Activated CD4-positive, alpha-beta T cell treated with anti-CD3 and anti-CD28 coated beads, Interleukin-2, amount 50 U/mL, for 48 hours (primary cell): ENCODE measurements at places on chromosomes 13 and 19.

DNA sequence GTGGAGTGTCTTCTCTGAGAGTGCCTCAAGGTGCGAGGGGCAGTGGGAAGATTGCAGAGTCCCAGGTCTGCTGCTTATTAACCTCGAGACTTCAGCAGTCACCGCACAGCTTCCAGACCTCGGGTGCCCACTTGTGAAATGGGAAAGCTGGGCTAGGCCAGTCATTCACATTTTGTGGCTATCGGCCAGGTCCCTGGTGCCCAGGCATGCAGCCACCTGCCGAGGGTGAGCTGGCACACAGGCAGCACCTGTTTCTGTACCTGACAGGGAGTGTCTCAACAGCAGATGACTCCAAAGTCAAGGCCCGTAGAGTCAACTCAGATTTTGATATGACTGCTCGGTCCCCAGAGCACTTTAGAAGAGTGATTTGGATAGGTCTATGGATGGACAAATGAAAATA, 21.9 kb downstream of the UQCRFS1 start:
- DNase-seq: no peak

DNA sequence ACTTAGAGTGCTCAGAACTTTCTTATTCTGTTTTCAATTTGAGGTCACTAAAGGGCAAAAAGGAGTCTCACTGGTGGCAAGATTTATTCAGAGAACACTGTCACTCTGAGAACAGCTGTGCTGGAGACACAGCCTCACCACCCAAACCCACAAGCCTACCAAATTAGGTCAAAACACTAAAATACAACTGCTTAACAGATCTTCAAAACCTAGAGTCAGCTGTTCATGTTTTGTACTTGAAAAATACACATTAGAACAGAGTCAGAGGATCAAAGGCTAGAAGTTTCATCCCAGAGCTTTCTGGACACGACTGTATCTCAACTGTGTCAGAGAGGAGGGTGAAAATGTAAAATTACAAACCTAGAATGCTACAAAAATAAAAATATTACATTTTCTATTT, 89.3 kb downstream of the MIPEP start:
- no peak for DNase-seq

DNA sequence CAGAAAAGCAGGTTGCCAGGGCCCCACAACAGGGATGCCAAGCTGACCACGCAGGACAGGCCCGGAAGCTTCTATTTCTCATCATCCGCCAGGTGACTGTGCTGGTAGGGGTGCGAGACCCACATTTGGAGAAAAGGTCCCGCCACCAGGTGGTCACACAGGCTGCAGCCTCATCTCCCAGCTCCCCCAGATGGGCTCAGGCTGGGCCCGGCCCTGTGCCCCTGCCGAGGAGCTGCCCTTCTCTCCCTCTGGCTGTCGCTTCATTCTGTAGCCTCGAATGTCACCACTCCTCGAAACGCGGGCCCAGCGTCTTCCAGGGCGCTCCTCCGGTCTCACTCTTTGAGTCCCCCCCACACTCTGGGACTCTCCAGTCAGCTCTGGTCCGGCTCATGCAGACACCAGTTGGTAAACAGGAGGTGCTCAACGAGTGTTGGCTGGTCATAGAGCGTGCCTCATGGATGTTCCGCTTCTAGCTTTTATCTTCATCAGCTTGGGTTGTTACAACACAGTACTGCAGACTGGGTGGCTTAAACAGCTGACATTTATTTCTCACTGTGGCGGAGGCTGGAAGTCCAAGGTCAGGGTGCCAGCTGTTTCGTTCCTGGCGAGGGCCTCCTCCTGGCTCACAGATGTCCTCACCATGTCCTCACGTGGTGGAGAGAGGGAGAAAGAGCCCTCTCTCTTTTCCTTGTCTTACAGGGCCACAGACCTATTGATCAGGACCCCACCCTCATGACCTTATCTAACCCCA, 87.1 kb downstream of the TEX29 start:
- no peak for DNase-seq

DNA sequence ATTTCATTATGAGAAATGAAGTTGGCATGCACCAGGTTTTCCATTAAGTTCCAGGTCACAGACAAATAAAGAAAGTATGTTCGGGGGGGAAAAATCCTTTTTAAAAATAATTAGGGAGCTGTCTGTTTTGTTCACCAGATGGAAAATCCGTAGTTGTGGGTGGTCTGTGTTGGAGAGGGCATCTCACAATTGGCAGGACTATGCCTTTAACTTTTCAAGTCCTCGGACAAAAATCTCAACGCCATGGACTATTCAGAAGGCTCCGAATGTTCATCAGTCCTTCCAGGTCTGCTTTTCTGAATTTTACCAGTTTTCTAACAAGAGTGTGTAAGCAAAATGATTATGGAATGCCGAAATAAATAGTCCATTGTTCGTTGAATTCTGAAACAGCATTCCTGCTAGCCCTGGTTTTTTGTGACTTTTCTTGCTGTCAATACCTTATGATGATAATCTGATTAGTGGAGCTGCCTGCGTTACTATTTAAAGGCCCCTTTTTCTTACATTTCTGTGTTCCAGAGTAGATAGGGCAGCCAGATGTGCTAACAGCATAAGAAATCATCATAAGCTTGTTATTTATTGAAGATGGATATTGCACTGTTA, 146.9 kb downstream of the TM9SF2 start:
- no peak for DNase-seq

DNA sequence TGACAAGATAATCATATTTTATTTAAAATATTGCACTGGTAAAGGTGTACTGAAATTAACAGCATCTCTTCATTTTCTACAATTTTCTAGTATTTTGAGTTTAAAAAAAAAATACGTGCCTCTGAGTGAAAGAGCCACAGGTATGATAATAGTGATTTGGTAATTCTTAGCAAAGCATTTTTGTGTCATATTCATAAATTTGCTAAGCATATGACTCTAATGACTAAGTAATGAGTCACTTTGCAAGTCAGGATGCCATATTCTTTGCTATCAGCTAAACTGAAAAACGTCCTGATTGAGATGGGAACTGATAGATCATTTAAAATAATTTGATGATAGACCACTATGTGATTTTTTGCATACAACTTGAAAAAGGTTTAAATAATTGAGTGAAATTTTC, 136.1 kb upstream of the IRS2 start:
- no peak for DNase-seq

DNA sequence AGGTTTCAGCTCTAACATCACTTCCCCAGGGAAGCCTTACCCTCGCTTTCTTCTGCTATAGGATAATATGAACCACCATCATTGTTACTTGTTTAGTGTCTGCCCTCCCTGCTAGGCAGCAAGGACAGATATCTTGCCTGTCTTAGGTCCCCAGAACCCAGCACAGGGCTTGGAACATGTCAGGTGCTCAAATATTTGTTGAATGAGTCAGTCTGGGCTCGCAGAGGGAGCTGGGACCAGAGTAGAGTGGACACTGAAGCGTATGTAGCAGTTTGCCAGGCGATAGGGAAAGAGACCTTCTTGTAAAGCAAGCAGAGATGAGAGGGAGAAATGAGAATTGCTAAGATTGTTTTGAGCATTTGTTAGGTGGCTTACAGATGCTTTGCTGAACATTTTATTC, 11.7 kb downstream of the BCKDHA start:
- DNase-seq: no peak

DNA sequence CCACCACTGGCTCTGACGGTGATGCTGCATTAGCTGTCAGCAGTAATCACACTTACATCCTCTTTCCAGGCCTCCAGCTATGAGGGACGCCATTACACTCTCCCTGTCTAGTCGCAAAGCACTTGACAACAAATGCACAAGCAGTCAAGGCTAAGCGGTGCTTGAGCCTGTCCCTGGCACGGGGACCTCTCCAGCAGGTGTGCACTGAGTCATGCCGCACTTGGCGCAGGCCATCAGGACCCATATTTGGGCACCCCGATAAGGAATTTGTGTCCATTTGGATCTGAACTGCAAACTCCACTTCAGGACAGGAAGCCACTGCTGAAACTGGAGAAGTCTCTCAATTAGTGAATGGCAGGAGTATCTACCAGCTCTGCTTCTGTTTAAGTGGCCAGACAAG, 301.9 kb upstream of the OBI1 start:
- no peak for DNase-seq

- DNase-seq: no peak
These were observed 40.7 kb upstream of the TNFSF11 start for GRCh38 chr13:42533336-42533591.

DNA sequence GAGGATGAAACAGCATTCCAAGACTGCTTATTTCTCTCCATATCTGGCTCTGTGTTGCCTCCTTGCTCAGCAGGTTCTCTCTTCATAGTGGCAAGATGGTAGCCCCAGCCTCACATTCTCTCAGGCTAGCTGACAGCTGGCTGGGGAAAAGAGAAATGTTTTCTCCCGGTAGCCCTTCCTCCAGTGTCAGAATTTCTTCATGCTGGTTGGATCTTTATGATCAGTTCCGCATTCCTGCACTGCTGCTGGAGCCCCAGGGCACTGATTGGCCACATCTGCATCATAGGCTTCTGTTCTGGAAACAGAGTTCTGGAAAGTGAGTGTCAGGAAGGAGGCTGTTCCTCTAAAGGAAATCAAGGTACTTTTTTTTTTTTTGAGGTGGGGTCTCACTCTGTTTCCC, 24.6 kb downstream of the POP4 start:
- no peak for DNase-seq

DNA sequence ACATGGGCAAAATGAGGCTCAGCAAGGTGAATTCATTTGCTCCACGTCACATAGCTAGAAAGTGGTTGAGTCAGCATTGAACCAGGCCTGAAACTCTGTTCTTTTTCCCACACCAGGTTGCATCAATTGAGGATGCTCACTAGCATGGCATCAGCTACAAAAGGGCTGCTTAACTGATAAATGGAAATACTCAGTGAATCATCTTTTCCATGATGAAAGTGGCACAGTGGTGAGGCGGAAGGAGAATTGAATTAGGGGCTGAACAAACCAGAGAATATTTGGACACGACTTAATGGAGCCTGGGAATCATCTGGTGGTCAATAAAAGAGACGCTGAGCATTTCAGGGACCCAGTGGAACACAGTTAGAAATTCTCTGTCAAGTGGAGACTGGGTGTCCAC, 320.1 kb upstream of the MAB21L1 start:
- DNase-seq: no peak

- no peak for DNase-seq
These were observed 169.2 kb upstream of the TSHZ3 start for GRCh38 chr19:31518216-31519020.

DNA sequence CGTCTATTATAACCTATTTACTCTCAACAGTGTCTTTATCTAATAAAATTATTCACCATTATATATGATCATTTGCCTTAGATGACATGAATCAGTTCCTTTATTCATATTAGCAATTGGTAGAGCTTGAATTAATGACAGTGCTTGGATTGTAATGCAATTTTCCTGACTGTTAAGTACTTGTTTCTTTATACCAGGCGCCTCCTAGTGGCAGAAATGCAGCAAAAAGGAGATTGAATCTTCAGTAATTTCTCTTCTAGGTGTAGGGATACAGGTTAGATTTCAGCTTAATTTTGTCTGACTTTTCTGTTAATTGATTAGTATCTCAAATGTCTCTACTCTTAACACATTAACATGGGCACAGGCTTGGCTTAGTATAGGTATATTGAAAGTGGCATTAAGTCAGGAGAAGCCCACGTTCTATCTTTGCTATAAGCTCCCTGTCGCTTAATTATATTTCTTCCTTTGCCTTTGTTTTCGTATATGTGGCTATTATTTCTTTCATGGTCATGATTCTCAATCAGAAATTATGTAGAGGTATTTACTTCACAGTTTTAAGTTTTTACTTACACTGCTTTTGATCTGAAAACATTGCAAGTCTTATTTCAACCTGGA, 9.1 kb upstream of the LHFPL6 start:
- peak; percentile 56 for DNase-seq

- no peak for DNase-seq
These were observed 110.1 kb upstream of the UQCRFS1 start for GRCh38 chr19:29323021-29323430.

GRCh38 chr13:113848431-113849260, 15.2 kb downstream of the GAS6 start:
- no peak for DNase-seq

DNA sequence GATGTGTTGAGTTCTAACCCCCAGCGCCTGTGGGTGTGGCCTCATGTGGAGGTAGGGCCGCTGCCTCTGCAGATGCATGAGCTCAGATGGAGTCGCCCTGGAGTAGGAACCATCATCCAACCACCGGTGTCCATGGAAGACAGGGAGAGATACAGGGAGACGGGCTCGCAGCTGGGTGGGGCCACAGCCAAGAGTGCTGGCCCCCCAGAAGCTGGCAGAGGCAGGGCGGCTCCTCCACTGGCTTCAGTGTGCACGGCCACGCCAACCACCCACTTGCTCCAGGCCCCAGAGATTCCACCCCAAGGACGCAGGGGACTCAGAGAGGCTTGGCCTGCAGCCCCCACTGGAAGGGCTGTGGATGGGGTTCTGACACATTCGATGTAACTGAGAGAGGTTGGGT, 5.4 kb upstream of the MCF2L start:
- no peak for DNase-seq

GRCh38 chr19:38784224-38784623, 4.8 kb upstream of the LGALS7B start:
- DNase-seq: no peak

GRCh38 chr13:44817131-44817671, 172.1 kb downstream of the NUFIP1 start:
- DNase-seq: no peak

- no peak for DNase-seq
These were observed 183.5 kb downstream of the SPRY2 start for GRCh38 chr13:80157261-80157932.

GRCh38 chr13:24050292-24050711, 110.2 kb upstream of the SPATA13 start:
- no peak for DNase-seq

GRCh38 chr13:27861165-27861564, 58.6 kb upstream of the PDX1 start:
- DNase-seq: no peak

GRCh38 chr19:54179262-54179852, 6.4 kb upstream of the TMC4 start:
- no peak for DNase-seq

DNA sequence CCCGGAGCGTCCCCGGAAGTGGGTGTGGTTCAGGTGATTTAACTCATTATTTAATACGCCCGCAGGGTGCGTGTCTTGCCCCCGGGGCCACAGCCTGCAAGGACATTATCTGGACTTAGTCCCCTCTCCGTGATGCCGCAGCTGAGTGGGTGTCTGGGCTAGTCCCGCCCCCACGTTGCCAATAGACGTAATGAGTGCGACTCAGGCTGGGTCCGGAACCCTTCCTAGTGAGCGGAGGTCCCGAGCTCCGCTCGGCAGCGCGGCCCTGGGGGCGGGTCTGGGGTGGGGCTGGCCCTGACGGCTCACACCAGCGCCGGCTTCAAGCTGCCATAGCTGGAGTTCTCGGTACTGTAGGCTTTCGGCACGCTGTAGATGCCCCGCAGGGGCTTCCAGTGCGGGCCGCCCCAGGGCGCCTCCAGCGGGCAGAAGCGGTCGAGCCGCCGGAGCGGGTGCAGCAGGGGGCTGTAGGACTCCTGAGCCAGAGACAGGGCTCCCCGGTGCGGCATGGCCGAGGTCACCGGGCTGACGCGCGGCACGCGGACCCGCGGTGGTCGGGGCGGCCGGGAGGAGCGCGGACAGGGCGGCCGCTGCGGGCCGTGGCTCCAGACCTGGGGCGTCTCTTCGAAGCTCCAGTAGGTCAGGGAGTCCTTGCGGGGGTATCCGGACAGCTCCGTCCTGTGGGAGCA, 918 bp upstream of the LHB start:
- peak; percentile 62 for DNase-seq
